ENCODE measurements at places on chromosomes 3 and 15. TPM values are rescaled to one million over a fixed set of nuclear protein-coding genes. Genes with fewer than 3 reads are reported as not detected.

ROPN1B gene
- 0.41 TPM for total RNA-seq

ZNF774 gene
- total RNA-seq = 0.55 TPM

ZPLD1 gene
- not detected for total RNA-seq

FAM107A gene
- total RNA-seq = 0.07 TPM

All from H7 (cell line).